Thymus (tissue), 14 donors: ENCODE measurements at places on chromosomes 2 and 18.
A peak's percentile ranks its signal among the peaks of the same experiment; 100 is the strongest.

DNA sequence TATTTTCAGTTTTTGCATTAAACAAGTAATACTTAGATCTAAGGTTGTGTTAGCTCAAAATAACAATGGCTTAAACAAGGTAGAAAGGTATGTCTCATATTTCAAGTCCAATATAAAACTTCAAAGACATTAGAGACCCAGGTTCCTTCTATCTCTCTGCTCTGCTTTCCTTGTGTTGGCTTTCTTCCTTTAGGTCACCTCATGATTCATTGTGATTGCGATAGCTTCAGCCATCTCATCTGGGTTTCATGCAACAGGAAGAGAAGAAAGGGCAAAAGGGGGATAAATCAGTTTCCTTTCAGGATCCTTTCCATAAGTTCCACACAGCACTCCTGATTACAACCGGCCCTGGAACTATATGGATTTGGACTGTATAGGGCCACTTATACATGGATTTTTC lies 16.0 kb upstream of the TBR1 start:
- no peak for DNase-seq

GRCh38 chr2:229586746-229587705 lies 127.3 kb downstream of the DNER start:
- no peak for DNase-seq

DNA sequence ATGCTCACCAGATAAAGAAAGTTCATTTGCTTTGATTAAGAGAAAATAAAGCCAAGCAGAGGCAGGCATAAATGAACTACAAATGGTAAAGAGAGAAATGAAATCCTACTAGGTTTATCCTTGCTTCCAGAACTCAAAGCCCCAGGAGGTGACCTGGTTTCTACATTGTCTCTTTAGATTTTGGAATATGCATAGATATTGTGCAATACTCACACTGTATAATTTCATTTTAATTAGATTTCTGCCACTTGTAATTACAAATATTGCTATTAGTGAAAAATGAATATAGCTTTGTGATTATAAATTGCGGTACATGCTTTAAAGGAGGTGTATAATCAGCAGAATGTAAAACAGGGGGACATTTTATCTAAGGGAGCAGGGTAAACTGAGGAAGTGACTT lies 76.9 kb upstream of the NRXN1 start:
- no peak for DNase-seq

DNA sequence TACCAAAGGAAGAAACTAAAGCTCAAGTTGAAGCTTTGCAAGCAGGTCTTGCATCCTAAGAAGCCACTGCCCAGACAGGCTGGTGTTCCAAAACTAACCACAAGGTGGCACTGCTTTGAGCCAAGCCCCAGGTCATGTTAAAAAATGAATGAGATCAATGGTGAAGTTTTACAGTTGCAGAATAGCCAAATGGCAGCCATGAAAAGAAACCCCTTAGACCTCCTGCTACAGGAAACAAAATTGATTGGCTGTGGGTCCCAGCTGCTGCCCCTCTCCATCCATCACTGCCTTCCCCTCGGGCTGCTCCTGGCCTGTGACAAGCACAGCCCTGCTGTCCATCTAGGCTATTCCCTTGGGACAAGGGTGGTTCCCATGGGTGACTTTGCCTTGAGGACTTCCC lies 20.7 kb upstream of the MREG start:
- DNase-seq = no peak

GRCh38 chr2:199455545-199456382 lies 2.0 kb downstream of the SATB2 start:
- DNase-seq = no peak

DNA sequence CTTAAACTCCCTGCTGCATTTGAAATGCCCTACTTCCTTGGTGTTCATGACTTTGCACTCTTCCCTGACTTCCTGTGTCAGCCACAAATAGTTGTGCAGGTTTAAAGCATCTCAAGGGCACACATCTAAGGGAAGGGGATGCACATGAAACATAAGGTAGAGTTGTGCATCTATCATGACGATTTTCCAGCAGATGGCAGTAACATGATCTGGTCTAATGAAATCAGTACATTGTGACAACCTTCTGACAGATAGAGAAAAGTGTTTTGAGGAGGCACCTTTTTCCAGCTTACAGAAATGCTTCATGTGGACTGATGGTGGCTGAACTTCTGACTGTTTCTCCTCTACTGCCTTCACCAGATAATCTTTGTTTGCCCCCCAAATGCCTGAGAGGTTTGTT lies 238.9 kb downstream of the XIRP2 start:
- DNase-seq = peak; percentile 71

- no peak for DNase-seq
Measured at GRCh38 chr2:20141056-20141762, 83.7 kb downstream of the SDC1 start.
